ENCODE measurements at places on chromosomes 4 and X.

GRCh38 chr4:56611501-56611900, 69.6 kb downstream of the HOPX start:
- no peak for DNase-seq

DNA sequence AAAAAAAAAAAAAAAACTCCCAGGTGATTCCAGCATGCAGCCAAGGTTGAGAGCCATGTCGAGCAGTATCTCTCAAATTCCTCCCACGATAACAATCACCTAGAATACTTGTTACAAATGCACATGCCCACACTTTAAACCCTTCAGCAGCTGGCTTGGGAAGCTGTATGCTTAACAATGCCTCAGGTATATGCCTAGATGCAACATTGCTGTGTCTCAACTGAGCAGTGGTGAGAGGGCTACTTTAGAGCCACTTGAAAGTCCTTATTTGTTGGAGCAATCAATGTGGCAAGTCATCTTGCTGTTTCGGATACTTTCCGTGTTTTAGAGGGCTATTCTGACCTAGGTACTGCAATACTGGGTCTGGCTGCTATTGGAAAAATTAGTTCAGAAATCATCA, 487.4 kb downstream of the INPP4B start:
- no peak for DNase-seq

- no peak for DNase-seq
These were observed 288.6 kb upstream of the NR3C2 start for GRCh38 chr4:148730766-148731165.

- DNase-seq, result no peak
These were observed 245.2 kb downstream of the RAB28 start for GRCh38 chr4:13238936-13239335.

DNA sequence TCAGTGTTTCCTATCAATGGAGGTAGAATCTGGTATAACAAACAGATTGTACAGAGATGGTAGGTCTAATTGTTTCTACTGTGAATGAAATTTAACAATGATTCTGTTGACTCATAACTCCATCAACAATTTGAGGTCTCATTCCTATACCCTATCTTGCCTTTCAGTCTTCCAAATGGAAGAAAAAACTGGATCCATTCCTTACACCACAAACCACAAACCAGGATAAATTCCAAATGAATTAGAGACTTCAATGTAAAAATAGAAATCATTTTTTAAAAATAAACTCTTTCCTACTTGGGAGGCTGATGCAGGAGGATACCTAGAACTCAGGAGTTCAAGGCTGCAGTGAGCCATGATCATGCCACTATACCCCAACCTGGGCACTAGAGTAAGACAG, 114.4 kb upstream of the WDR44 start:
- DNase-seq, result no peak

- DNase-seq, result no peak
These were observed 151.3 kb downstream of the DCLK2 start for GRCh38 chr4:150229520-150229919.

- DNase-seq, result no peak
These were observed 535.9 kb downstream of the IQCM start for GRCh38 chr4:149279776-149280175.

DNA sequence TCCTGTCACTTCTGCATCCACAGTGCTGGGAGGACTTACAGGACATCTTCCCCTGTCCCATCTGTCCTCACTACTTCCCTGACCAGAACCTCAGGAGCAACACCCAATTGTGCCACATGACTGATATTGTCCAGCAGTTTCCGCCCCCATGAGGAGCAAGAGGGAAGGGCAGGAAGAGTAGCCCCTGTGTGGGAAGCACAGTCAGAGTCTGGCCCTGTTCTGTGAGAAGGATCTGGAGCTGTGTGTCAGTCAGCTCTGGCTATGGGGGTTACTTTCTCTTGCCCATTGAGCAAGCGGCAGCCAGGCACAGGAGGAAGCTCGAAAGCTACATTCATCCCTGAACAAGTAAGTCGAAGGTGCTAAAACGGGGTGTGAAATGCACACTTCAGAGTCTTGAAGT, 14.8 kb upstream of the TRIM60 start:
- no peak for DNase-seq
